SJSA1 (cell line): ENCODE measurements at places on chromosomes 16 and 17. TPM values are rescaled to one million over a fixed set of nuclear protein-coding genes. Genes with fewer than 3 reads are reported as not detected.
A peak's percentile ranks its signal among the peaks of the same experiment; 100 is the strongest.

- H3K27ac ChIP-seq, result no peak overlapping the region
- DNase-seq, result no peak
Observed at GRCh38 chr16:56042416-56042815, 148.9 kb upstream of the GNAO1 start.

GRCh38 chr17:47376247-47376646 is 52.5 kb downstream of the EFCAB13 start:
- no peaks in the 10 kb centered on the region for H3K4me1 ChIP-seq
- no peaks in the 10 kb centered on the region for H3K27me3 ChIP-seq
- no peak overlapping the region for H3K4me3 ChIP-seq
- no peaks in the 10 kb centered on the region for H3K36me3 ChIP-seq

GRCh38 chr17:56948491-56948890 is 12.4 kb downstream of the COIL start:
- no peak overlapping the region for H3K4me3 ChIP-seq
- no peaks in the 10 kb centered on the region for H3K27me3 ChIP-seq
- no peak for DNase-seq
- H3K27ac ChIP-seq, result no peak overlapping the region
- peaks cover 82% of the 10 kb centered on the region for H3K36me3 ChIP-seq

DNA sequence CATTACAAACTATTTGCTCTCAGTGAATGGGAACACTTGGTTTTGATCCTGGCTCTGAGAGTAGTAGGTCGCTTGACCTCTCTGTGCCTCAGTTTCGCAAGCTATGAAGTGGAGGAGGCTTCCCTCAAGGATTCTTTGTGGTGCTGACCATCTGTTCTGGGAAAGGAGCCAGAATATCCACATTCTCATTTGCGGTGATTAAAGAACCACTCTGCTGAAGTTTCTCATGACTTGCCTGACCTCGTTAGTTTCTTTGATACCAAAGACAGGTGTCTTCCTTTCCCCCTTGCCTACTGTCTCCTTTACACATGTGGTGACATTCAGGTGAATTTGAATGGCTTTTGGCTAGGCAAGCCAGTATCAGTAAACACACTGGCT is 116.0 kb downstream of the SNX29 start:
- no peak overlapping the region for H3K27ac ChIP-seq
- H3K4me3 ChIP-seq, result no peak overlapping the region
- H3K27me3 ChIP-seq, result no peaks in the 10 kb centered on the region
- peaks cover 38% of the 10 kb centered on the region for H3K4me1 ChIP-seq
- no peaks in the 10 kb centered on the region for H3K36me3 ChIP-seq

- peak; percentile 3 for DNase-seq
- H3K4me1 ChIP-seq, result no peaks in the 10 kb centered on the region
- no peak overlapping the region for H3K27ac ChIP-seq
- no peaks in the 10 kb centered on the region for H3K27me3 ChIP-seq
- no peaks in the 10 kb centered on the region for H3K36me3 ChIP-seq
- no peak overlapping the region for H3K4me3 ChIP-seq
Observed at GRCh38 chr17:34081269-34081668, 173.8 kb upstream of the CCL2 start.

GRCh38 chr17:78272914-78273258 is 41.5 kb downstream of the TMEM235 start:
- H3K4me3 ChIP-seq, result no peak overlapping the region
- no peaks in the 10 kb centered on the region for H3K36me3 ChIP-seq
- DNase-seq, result no peak
- peaks cover 13% of the 10 kb centered on the region for H3K4me1 ChIP-seq

- H3K4me3 ChIP-seq, result no peak overlapping the region
- no peak overlapping the region for H3K27ac ChIP-seq
- no peak for DNase-seq
- H3K4me1 ChIP-seq, result no peaks in the 10 kb centered on the region; the same call in 1 of the 2 replicates
Observed at GRCh38 chr16:80065541-80065940, 465.0 kb upstream of the MAF start.

- H3K36me3 ChIP-seq, result peaks cover 8% of the 10 kb centered on the region
- no peak for DNase-seq
- H3K27ac ChIP-seq, result no peak overlapping the region
- H3K4me3 ChIP-seq, result no peak overlapping the region
- no peaks in the 10 kb centered on the region for H3K27me3 ChIP-seq
Observed at GRCh38 chr17:37019117-37019740, 70.5 kb downstream of the AATF start.

DNA sequence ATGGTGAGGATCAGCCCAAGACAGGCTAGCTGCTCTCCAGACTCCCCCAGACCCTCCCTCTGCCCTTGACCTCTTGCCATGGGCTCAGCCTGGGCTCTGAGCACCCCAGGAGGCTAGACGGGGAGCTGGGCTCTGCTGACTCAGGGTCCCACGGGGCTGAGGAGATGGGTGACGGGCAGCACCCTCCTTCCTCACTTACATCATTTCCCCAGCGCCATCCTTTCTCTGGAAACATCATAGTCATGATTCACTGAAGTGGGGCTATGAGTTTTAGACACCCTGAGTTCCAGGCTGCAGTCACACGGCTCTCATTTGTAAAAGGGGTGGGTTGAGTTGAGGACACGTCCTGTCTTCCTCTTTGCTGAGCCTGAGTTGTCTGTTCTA is 3.0 kb upstream of the ITGAX start:
- H3K4me1 ChIP-seq, result no peaks in the 10 kb centered on the region; the same call in 1 of the 2 replicates
- H3K27me3 ChIP-seq, result no peaks in the 10 kb centered on the region

- no peaks in the 10 kb centered on the region for H3K4me1 ChIP-seq
- DNase-seq, result no peak
Observed at GRCh38 chr17:39846205-39846604, 17.9 kb downstream of the IKZF3 start.

GRCh38 chr17:31508288-31509094 is 117.0 kb downstream of the RAB11FIP4 start:
- H3K27ac ChIP-seq, result no peak overlapping the region
- no peaks in the 10 kb centered on the region for H3K27me3 ChIP-seq
- H3K4me1 ChIP-seq, result no peaks in the 10 kb centered on the region

DNA sequence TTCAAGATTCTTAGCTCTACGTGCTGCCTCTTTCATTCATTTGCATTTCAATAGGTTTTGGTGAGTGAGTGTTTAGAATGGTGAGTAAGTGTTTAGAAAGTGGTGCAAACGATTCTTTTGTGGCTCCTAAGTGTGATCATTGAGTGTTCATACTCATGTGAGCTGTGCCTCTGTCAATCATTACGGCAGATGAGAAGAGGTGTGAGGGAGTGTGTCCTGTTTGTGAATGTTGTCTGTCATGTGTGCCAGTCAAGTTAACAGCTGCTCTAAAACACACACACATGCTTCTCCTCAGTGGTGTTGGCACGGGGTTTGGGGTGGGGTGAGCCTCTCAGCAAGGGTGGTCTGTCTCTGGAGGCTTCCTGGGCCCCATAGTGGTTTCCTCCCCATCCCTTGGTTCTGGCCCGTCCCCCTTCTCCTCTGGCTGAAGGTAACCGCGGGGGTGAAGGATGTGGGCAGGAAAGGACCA is 11.4 kb downstream of the MYL4 start:
- H3K36me3 ChIP-seq, result no peaks in the 10 kb centered on the region
- H3K4me1 ChIP-seq, result peaks cover 27% of the 10 kb centered on the region
- H3K27me3 ChIP-seq, result no peaks in the 10 kb centered on the region
- no peak overlapping the region for H3K4me3 ChIP-seq

DNA sequence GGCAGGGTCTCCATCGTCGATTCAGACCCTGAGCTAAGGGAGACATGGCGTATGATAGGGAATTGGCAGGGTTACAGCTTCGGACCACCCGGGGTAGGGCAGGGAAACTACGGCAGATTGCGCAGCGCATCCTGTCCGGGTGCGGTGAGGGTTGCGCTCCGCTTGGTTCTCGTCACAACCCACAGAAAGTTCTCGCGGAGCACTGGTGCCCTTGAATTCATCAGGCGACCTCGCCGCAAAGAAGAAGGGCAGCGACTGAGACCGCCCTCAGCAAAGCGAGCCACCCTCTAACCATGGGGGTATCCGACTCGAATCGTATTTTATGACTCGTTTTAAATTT is 1.2 kb downstream of the HS3ST3B1 start:
- peak overlapping the region; percentile 62 for H3K4me3 ChIP-seq
- peaks cover 10% of the 10 kb centered on the region for H3K36me3 ChIP-seq
- H3K4me1 ChIP-seq, result peaks cover 35% of the 10 kb centered on the region
- peak overlapping the region; percentile 80 for H3K27ac ChIP-seq
- no peak for DNase-seq

DNA sequence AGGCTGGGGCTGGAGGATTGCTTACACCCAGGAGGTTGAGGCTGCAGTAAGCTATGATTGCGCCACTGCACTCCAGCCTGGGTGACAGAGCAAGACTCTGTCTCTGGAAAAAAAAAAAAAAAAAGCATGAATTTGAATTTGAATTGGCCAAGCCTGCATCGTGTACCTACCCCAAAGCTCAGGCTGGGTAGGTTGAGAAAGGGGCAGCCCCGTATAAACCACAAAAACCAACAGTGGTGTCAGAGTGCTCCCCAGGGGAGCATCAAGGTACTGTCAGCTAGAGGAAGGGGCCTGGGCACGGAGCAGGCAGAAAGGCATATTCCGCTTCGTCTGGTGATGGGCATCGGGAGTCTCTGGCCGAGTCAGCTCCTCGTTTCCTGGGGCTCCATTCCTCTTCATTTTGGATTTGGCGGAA is 40.9 kb downstream of the RAP1GAP2 start:
- H3K36me3 ChIP-seq, result no peaks in the 10 kb centered on the region
- no peak overlapping the region for H3K4me3 ChIP-seq
- no peak for DNase-seq
- no peak overlapping the region for H3K27ac ChIP-seq

Gene ASGR2
- not detected in 2 replicates for total RNA-seq

Gene ARL5C
- total RNA-seq, result not detected in 2 replicates

Gene TERF2IP
- 75.5 and 83.2 TPM in 2 replicates for total RNA-seq

Gene TEX14
- total RNA-seq, result 0.03 and 0.13 TPM in 2 replicates

Gene AGRP
- not detected in 2 replicates for total RNA-seq

Gene USP43
- total RNA-seq, result 2.1 and 2.9 TPM in 2 replicates

Gene KRTAP17-1
- total RNA-seq, result not detected in 2 replicates
